ENCODE measurements at places on chromosomes 2 and 18. TPM values are rescaled to one million over a fixed set of nuclear protein-coding genes. Genes with fewer than 3 reads are reported as not detected.

The CAVIN2 gene
- not detected for total RNA-seq

The MC5R gene
- not detected for total RNA-seq

The SMAD7 gene
- 24.5 TPM for total RNA-seq

The ERMN gene
- total RNA-seq, result 3.1 TPM

The MAPRE3 gene
- 1.6 TPM for total RNA-seq

The SULT1C4 gene
- not detected for total RNA-seq

The GPR45 gene
- not detected for total RNA-seq

The ACAA2 gene
- 77.4 TPM for total RNA-seq

The CHRND gene
- total RNA-seq, result not detected

The CCDC148 gene
- not detected for total RNA-seq

The IL36G gene
- total RNA-seq, result not detected

The GREB1 gene
- 0.24 TPM for total RNA-seq

The SCN2A gene
- not detected for total RNA-seq

The ADGRF3 gene
- 5.9 TPM for total RNA-seq

The TYW5 gene
- 8.1 TPM for total RNA-seq

The TUBB8B gene
- total RNA-seq, result not detected

The CIB4 gene
- not detected for total RNA-seq

The KDSR gene
- 58.7 TPM for total RNA-seq

The SEMA4F gene
- 6.5 TPM for total RNA-seq

The ANKRD30B gene
- not detected for total RNA-seq

The FRZB gene
- not detected for total RNA-seq

The LYPD1 gene
- total RNA-seq, result not detected

The DAW1 gene
- total RNA-seq, result not detected

The CNDP1 gene
- total RNA-seq, result not detected

The CPO gene
- not detected for total RNA-seq

The IL36RN gene
- not detected for total RNA-seq

The COPS8 gene
- total RNA-seq, result 39.5 TPM

The CENPA gene
- 31.0 TPM for total RNA-seq

The LINC00305 gene
- not detected for total RNA-seq

The MARCHF7 gene
- 86.0 TPM for total RNA-seq

The ST8SIA5 gene
- not detected for total RNA-seq

The TWIST2 gene
- total RNA-seq, result not detected
